Stimulated activated CD4-positive, alpha-beta T cell treated with anti-CD3 and anti-CD28 coated beads, Interleukin-2, amount 100 ng/mL, for 48 hours (primary cell): ENCODE measurements at places on chromosomes 13 and 19.

GRCh38 chr13:44436589-44437337, 63.1 kb downstream of the SERP2 start:
- DNase-seq: peak; percentile 8

GRCh38 chr13:111115965-111116521, 933 bp downstream of the ARHGEF7 start:
- no peak for DNase-seq

DNA sequence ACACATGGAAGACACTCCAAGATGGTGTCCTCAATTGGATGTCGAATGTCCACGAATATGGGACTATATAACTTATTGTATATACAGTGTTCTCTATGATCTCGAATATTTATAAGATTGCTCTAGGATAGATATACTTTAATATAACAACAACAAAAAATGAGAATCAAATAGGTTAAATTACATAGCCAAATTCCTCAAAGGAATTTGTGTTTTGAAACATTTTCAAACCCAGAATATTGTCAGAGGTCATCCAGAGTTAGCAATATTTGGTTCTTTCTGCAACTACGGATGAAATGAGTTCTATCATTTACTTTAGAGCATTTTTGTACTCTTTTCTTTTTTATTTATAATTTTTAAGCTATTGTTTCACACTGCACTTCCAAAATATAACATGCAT, 857.8 kb downstream of the GPC5 start:
- no peak for DNase-seq

DNA sequence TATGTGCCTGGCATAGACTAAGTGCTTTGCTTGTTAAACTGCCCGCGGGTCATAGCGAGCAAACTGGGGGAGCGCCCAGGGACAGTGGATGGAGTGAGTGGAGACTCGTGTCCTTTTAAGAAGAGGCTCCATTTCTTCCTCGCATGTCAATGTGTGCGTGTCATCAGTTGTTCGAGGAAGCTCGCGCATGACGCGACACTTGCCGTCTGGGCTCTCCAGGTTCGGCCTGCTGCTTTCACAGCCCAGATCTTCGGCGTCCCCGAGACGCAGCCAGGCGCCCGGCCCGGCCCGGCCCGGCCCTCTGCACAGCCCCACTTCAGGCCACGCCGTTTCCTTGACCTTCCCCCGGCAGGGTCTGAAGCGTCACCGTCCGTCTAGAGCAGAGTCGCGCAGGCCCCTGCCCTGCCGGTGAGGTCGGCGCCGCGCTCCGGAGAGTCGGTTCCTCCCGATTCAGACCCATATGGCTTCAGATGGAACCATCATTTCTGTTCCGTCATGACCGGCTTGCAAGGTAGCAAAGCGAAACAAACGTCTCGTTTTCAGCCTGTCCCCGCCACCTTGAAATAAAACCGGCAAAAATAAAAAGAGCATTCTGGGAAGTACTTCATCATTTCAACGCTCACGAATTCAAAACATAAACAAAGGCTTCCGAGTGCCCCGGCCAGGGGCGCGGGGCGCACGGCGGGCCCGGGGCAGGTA, 599 bp upstream of the ARHGEF7 start:
- no peak for DNase-seq

- DNase-seq: no peak
Measured at GRCh38 chr13:99614465-99614885, 113.2 kb downstream of the TM9SF2 start.

- no peak for DNase-seq
Measured at GRCh38 chr13:114140131-114140905, 7.9 kb upstream of the RASA3 start.

GRCh38 chr19:55109527-55110291, 7.7 kb downstream of the PPP1R12C start:
- no peak for DNase-seq

DNA sequence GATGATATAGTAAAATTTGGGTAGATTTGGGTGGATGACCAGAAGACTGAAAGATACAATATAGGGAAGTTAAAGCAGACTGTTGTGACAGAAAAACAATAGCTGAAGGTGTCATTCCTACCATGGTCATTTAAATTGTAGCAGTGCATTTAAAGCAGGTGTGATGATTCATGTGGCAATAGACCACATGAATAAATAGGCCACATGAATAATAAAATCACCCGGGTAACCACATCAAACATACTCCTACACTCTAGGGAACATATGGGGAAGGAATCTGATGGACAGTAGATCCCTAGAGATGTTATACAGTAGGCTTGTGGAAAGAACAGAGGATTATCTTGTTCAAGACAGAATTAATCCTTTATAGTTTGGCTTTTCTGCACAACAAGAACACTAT, 392.6 kb downstream of the SLITRK5 start:
- DNase-seq: no peak

- DNase-seq: no peak
Measured at GRCh38 chr13:31048521-31048920, 113.2 kb downstream of the HSPH1 start.

GRCh38 chr13:20377720-20378119, 145.6 kb upstream of the GJB6 start:
- DNase-seq: no peak

DNA sequence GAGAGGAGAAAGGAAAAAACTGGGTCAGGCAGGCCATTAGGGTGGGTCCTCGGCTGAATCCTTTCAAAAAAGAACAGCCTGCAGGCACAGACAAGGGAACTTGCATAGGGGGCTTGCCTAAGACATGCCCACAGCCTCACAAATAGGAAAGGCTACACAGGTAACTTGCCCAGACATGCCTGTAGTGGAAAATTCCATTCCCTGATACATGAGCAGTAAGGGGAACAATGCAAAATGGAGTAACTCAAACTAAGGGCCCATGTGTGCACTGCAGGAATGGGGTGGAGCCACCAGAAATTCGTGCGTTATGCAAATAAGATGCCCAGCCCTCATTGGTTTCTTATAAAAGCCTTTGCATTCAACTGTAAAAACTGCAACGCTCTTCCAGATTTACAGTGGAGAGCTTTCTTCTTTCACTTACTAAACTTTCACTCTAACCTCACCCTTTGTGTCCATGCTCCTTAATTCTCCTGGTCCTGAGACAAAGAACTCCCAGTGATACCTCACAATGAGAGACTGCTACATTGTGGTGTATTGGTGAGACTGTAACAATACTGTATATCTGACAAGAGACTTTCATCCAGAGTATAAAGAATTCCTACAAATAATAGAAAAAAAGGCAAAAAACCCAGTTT, 59.5 kb upstream of the SLITRK1 start:
- DNase-seq: no peak

DNA sequence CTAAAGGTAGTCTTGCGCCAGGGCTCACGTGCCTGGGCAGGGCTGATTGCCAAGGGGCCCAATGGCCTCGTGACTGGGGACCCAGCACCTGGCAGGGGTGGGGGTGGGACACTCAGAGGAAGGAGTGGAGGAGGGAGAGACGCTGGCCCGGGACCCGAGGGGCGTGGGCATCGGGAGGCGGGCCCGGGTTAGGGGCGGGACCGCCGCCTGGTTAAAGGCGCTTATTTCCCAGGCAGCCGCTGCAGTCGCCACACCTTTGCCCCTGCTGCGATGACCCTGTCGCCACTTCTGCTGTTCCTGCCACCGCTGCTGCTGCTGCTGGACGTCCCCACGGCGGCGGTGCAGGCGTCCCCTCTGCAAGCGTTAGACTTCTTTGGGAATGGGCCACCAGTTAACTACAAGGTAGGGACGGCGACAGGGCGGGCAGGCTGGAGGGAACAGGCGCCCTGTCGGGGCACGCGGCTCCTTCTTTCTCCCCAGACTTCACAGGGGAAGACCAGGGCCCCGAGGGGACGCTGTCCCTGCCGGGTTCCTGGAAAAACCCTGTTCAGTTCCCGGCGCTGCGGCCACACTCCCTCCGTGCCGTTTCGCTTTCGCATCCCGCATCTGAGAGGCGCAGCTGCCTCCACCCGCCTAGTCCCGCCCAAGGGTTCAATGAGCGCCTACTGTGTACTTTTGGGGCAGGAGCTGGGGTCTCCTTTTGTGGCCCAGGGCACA, at the start of gene IFI30:
Gene IFI30 (plus strand): TSS at position 242 of the 717 bp plus-strand sequence. CDS start 29 bp downstream, at position 271.
- DNase-seq: peak; percentile 47

GRCh38 chr19:17765069-17765618, 13.9 kb downstream of the FCHO1 start:
- no peak for DNase-seq

- peak; percentile 76 for DNase-seq
Measured at GRCh38 chr19:49987159-49987698, 26.3 kb upstream of the SIGLEC11 start.

GRCh38 chr19:5171711-5172110, 168.9 kb downstream of the PTPRS start:
- no peak for DNase-seq

DNA sequence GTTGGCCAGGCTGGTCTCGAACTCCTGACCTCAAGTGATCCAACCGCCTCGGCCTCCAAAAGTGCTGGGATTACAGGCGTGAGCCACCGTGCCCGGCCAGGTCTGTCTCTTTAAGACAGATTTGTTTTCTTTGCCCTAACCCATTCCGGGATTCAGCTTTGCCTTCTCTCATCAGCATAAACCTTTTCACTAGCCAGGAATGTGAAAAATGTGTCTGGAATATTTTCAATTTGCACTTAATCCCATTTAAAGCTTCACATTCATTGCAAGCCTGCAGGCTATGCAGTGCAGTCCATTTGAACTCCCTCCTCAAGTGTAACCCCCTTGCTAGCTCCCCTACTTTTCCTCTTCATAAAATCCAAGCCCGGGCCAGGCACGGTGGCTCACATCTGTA, 880 bp upstream of the TMEM160 start:
- no peak for DNase-seq

- DNase-seq: no peak
Measured at GRCh38 chr19:54606230-54606629, 12.8 kb downstream of the LILRA1 start.

DNA sequence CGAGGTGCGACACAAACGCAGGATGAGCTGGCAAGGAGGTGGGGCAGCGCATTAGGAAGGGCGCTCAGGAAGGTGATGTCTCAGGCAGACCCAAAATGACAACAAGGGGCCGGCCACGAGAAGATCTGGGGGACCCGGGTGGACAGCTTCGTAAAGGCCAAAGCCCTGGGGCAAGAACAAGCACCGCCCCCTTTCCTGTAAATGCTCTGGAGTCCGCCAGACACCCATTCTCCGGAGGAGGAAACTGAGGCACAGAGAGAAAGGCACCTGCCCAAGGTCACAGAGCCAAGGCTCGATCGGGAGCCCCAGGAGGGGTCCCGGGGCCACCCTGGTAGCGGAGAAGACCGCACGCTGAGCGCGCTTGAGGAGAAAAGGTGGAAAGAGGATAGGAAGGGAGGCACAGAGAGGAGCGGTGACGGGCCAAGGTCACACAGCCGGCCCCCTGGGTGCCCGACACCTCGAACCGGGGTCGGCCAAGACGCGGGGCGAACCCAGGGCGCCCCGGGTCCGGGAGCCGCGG, 571 bp downstream of the SAFB2 start:
- peak; percentile 27 for DNase-seq

GRCh38 chr13:65892859-65893258, 1337.3 kb downstream of the PCDH9 start:
- no peak for DNase-seq

DNA sequence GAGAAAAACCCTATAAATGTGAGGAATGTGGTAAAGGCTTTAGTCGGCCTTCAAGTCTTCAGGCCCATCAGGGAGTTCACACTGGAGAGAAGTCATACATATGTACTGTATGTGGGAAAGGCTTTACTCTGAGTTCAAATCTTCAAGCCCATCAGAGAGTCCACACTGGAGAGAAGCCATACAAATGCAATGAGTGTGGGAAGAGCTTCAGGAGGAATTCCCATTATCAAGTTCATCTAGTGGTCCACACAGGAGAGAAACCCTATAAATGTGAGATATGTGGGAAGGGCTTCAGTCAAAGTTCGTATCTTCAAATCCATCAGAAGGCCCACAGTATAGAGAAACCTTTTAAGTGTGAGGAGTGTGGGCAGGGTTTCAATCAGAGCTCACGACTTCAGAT, 11.7 kb downstream of the ZNF226 start:
- no peak for DNase-seq

DNA sequence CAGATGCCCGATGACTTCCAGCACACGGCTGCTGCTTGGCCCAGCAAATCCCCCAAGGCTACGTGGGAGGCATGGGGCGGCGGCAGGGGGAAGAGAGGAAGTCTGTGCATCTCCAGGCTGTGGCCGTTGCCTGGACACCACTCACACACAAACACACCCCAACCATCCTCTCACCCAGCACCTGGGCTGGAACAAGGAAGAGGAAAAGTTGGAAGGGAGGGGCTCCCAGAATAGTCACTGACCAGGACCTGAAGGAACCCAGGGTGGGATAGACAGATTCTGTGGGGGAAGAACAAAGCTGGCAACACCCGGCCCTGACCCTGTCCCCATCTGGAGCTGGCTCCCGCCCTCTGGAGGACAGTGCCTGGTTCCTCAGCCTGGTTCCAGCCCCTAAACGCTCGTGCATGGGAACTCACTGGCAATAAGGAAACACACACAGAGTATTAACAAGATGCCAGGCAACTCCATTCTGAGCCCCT, 11.2 kb downstream of the PPP6R1 start:
- no peak for DNase-seq

- no peak for DNase-seq
Measured at GRCh38 chr13:106700439-106700838, 132.5 kb upstream of the ARGLU1 start.

DNA sequence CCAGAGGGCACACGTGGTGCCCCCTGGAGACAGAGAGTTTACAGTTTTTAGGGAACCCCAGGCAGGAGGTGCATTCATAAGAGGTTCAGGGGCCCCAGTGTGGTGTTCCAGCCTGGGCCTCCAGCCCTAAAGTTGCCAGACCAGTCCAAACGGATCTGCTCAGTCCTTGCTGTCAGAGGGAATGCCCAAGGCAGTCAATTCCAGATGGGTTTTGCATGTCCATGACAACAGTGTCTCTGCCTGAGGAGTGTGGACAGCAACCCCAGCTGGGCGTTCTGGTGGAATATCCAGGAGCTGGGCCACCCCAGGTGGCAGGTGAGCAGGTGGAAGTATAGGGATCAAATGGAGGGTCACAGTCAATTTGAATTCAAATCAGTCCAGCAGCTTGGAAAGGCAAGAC, 25.3 kb downstream of the FBXO27 start:
- no peak for DNase-seq

GRCh38 chr13:91401920-91402319, 3.5 kb downstream of the GPC5 start:
- DNase-seq: no peak

GRCh38 chr19:4866595-4867424, 657 bp downstream of the PLIN3 start:
- DNase-seq: peak; percentile 23

- DNase-seq: no peak
Measured at GRCh38 chr19:45897261-45897812, 5.1 kb downstream of the MYPOP start.

- DNase-seq: no peak
Measured at GRCh38 chr13:44155422-44156293, 218.0 kb upstream of the SERP2 start.

GRCh38 chr13:59120297-59120843, 1043.4 kb downstream of the DIAPH3 start:
- DNase-seq: no peak
